Endothelial cell of umbilical vein (primary cell): ENCODE measurements at places on chromosomes 13 and 19. TPM values are rescaled to one million over a fixed set of nuclear protein-coding genes. Genes with fewer than 3 reads are reported as not detected.
A peak's percentile ranks its signal among the peaks of the same experiment; 100 is the strongest.

- no peaks in the 10 kb centered on the region for H3K27me3 ChIP-seq
- no peak overlapping the region for H3K4me3 ChIP-seq
- DNase-seq = no peak
Measured at GRCh38 chr13:47707414-47707813, 293.7 kb downstream of the SUCLA2 start.

DNA sequence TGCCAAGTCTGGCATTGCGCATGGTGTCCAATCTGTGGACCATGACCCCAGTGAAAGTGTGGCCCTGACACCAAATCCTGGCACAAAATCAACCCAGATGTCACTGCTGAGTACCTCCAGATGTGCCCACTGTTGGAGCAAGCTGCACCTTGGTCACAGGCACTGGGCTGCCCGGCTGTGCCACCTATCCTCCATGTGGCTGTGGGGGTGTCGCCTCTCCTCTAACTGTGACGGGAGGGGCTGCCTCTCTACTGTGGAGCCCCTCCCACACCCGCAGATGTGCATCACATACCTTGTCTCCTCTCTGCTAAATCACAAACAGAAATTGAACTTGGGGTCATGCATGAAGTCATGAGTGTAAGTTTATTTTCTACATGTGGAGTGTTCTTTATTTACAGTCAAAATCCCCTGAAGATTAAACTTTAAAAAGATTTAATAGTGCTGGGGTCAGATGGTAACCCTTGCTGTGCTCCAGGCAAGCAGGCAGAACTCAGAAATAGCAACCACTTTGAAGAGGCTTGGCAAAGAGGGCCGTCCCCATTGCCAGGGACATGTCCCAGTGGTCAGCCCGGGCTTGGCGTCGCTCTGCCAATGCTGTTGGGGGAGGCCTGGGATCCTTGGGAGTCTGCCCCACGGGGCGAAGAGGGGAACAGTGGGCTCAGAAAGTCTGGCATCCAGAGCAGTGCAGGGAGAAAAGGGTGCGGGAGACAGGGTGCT, 46.4 kb upstream of the ZNF536 start:
- H3K27me3 ChIP-seq = no peaks in the 10 kb centered on the region
- H3K36me3 ChIP-seq = no peaks in the 10 kb centered on the region
- no peaks in the 10 kb centered on the region for H3K4me1 ChIP-seq
- no peak overlapping the region for H3K27ac ChIP-seq
- no peak for DNase-seq

GRCh38 chr13:113749967-113750366, 9.1 kb upstream of the TMEM255B start:
- H3K4me1 ChIP-seq = no peaks in the 10 kb centered on the region
- H3K27me3 ChIP-seq = no peaks in the 10 kb centered on the region
- DNase-seq = no peak
- H3K36me3 ChIP-seq = no peaks in the 10 kb centered on the region
- H3K4me3 ChIP-seq = no peak overlapping the region

GRCh38 chr19:31257025-31257424, 92.2 kb downstream of the TSHZ3 start:
- no peak for DNase-seq
- H3K36me3 ChIP-seq = no peaks in the 10 kb centered on the region
- no peak overlapping the region for H3K27ac ChIP-seq
- H3K4me3 ChIP-seq = no peak overlapping the region
- no peaks in the 10 kb centered on the region for H3K27me3 ChIP-seq

- no peak for DNase-seq
- no peaks in the 10 kb centered on the region for H3K27me3 ChIP-seq
- no peak overlapping the region for H3K27ac ChIP-seq
- H3K4me3 ChIP-seq = no peak overlapping the region
- H3K36me3 ChIP-seq = no peaks in the 10 kb centered on the region
- H3K4me1 ChIP-seq = no peaks in the 10 kb centered on the region
Measured at GRCh38 chr19:53147645-53148044, 11.2 kb downstream of the ZNF347 start.

GRCh38 chr19:6577476-6578125, 13.3 kb downstream of the CD70 start:
- peak; percentile 12 for DNase-seq
- no peak overlapping the region for H3K4me3 ChIP-seq
- no peaks in the 10 kb centered on the region for H3K4me1 ChIP-seq
- no peak overlapping the region for H3K27ac ChIP-seq
- H3K36me3 ChIP-seq = no peaks in the 10 kb centered on the region

GRCh38 chr19:54343868-54344267, 4.9 kb upstream of the LILRA4 start:
- no peaks in the 10 kb centered on the region for H3K36me3 ChIP-seq
- no peak overlapping the region for H3K27ac ChIP-seq
- H3K27me3 ChIP-seq = no peaks in the 10 kb centered on the region
- H3K4me1 ChIP-seq = no peaks in the 10 kb centered on the region
- no peak overlapping the region for H3K4me3 ChIP-seq

- H3K27ac ChIP-seq = no peak overlapping the region
- no peak for DNase-seq
- no peak overlapping the region for H3K4me3 ChIP-seq
- H3K4me1 ChIP-seq = peaks cover 27% of the 10 kb centered on the region
- H3K27me3 ChIP-seq = no peaks in the 10 kb centered on the region
- peaks cover 18% of the 10 kb centered on the region for H3K36me3 ChIP-seq
Measured at GRCh38 chr19:2275588-2276428, 6.2 kb downstream of the PEAK3 start.

GRCh38 chr13:114268344-114269280, 12.8 kb upstream of the UPF3A start:
- no peak overlapping the region for H3K4me3 ChIP-seq
- no peaks in the 10 kb centered on the region for H3K27me3 ChIP-seq
- no peak for DNase-seq
- H3K27ac ChIP-seq = no peak overlapping the region

DNA sequence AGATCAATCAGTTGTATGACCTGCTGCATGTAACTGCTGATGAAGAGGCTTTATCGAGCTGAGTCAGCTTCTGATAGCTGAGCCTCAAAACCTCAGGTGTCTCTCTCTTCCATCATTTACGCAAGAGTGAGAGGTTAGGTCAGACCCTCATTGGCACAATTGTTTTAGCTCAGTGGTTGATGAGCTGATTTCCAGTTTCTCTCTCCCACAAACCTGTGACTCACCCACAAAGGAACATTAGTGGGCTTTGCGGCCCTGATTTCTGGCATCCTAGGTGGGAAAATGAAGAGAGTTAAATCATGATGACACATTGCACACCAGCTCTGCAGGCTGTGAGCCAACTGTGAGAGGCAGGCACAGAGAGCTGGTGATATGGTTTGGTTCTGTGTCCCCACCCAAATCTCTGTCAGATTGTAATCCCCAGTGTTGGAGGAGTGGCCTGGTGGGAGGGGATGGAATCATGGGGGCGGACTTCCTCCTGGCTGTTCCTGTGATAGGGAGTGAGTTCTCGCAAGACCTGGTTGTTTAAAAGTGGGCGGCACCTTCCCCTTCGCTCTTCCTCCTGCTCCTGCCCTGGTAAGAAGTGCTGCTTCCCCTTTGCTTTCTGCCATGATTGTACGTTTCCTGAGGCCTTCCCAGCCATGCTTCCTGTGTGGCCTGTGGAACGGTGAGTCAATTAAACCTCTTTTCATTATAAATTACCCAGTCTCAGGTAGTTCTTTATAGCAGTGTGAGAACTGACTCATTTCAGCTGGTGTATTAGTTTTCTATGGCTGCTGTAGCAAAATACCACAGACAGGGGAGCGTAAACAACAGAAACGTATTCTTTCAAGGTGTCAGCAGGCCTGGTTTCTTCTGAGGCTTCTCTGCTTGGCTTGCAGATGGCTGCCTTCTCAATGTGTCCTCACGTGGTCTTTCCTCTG, 33.5 kb upstream of the TMTC4 start:
- no peak overlapping the region for H3K4me3 ChIP-seq
- no peaks in the 10 kb centered on the region for H3K27me3 ChIP-seq
- no peaks in the 10 kb centered on the region for H3K36me3 ChIP-seq
- no peak overlapping the region for H3K27ac ChIP-seq
- DNase-seq = no peak

The CYP2S1 gene
- 1.6 and 4.5 TPM in 2 replicates for total RNA-seq

The FAM216B gene
- not detected in 2 replicates for total RNA-seq

The PEAK3 gene
- total RNA-seq = not detected in 2 replicates

The ABHD17A gene
- total RNA-seq = 89.8 and 97.0 TPM in 2 replicates

The LPAR6 gene
- total RNA-seq = 22.3 and 22.9 TPM in 2 replicates

The CBLC gene
- not detected in 2 replicates for total RNA-seq

The SOHLH2 gene
- total RNA-seq = 0.55 and 0.62 TPM in 2 replicates
